CD4-positive, alpha-beta memory T cell (primary cell): ENCODE measurements at places on chromosomes 6 and 20.

DNA sequence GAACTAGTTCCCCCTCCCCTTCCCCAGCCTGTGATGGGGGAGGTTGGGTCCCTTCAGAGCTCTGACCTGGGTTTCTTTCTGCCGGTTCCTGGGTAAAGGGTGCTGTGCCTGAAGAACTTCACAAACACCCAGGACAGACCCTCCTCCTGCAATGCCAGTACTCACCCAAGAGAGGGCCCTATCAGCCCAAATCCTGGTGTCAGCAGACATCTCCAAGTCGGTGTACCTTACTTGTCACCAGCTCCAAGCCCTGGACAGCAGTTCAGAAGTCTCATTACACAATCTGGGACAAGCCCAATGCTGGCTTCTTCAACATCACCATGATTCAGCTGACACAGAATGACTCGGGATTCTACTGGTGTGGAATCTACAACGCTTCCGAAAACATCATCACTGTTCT is 467 bp downstream of the TREML4 start:
- no peak for DNase-seq

DNA sequence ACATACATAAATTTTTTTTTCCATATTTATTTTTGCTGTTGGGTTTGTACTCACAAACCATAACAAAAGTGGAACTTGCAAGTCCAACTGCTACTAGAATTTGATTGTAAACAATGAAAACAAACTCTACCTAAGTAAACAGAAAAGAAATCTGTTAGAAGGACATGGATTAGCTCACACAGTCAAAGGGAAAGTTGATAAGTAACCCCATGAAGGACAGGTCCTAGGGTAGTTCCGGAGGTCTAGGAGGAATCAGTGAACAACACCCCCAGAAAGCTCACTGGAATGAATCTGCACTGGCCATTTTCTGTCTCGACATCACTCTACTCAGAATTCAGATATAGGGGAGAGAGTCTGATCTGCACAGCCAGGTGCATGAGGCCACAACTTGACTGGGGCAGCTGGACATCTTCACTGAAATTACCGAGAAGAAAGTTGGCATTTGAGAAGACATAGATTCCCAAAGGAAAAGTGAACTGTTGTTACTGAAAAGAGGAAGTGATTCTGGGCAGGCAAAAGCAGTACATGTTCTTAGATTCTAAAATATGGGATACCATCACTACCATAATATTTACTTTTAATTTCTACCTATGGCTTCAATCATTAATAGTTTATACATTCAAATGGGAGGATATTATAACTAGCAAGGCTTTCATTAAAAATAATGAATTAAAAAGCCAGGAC is 76.4 kb downstream of the HMGN3 start:
- no peak for DNase-seq

GRCh38 chr6:105806486-105806920 is 279.6 kb upstream of the PRDM1 start:
- DNase-seq = no peak

GRCh38 chr20:25051386-25052155 is 6.4 kb downstream of the ACSS1 start:
- DNase-seq = no peak

DNA sequence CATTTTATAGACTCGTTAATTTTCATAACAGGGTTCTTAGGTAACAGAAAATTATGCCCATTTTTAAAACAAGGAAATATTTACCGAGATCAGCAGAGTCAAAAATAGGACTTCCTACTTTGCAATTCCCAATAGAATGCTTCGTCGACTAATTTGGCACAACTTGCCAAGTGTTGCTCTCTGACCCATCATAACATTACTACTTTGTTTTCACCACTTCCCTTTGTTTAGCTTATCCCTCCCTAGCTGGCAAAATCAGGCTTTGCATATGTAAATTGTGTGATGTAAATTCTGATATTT is 914 bp upstream of the RANBP9 start:
- DNase-seq = no peak

GRCh38 chr20:3786126-3786484 is 435 bp downstream of the CENPB start:
- DNase-seq = peak; percentile 34

DNA sequence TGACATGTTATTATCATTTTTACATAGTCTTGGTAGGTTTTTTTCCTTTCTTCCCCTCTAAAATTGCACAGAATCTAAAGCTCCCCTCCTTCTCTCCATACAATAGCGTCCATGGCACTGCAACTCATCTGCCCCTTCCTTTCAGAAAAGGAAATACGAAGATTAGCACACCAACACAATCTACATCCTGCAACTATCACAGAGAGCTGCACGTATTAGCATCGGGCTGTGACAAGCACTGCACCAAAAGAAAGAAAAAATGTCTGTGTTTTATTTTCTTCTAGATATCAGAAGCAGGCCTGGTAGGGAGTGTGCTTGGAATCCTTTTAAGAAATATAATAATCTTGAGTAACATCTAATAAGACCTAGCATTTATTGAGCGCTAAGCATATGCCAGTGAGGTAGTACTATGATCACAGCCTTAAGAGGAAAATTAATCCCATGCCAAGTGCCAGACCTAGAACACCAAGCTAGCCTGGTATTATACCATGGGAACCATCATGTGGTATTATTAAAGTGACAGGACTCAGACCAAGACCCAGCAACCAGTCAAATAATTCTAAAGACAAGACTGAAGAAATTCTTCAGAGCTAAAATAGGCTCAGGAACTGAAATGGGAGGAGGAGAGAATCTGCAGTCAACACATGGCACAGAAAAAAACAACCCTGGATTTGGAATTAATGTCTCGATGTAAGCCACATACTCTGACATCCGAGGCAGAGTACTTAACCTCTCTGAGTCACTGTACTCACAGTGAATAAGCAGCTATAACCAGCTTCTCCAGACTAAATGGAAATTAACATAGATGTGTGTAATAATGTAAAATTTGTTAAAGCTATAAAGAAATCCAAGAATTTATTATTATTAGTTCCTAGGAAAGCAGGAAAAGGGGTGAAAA is 124.3 kb downstream of the IPCEF1 start:
- no peak for DNase-seq

- DNase-seq = no peak
Observed at GRCh38 chr6:81456416-81456815, 296.1 kb downstream of the TENT5A start.

- DNase-seq = no peak
Observed at GRCh38 chr6:20771409-20771808, 237.2 kb downstream of the CDKAL1 start.

DNA sequence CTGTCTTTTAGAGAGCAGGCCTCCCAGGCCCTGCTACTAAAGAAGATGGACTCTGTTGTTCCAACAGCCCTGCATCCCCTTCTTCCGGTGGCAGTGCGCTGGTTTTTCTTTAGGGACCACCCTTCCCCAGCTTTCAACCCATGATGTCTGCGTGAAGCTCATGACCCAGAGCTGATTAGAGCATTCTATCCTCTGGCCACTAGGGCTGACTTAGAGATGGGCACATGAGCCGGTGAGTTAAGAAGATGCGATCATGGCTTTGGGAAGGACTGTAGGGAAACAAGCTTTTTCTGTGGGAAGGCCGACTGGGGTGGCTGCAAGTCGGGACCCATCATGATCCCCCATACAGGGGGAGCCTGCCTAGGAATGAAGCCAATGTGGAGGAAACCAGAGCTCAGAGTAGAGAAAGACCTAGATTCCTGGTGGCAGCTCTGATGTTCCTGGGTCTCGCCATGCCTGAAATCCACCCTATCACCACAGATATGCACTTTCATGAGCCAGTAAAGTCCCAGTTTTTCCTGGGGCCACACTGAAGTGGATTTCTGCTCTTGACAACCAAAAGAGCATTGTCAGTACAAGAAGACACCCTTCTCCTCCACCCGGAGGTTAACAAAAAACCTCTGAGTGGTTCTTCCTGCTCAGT is 29.1 kb upstream of the STX16 start:
- DNase-seq = no peak

DNA sequence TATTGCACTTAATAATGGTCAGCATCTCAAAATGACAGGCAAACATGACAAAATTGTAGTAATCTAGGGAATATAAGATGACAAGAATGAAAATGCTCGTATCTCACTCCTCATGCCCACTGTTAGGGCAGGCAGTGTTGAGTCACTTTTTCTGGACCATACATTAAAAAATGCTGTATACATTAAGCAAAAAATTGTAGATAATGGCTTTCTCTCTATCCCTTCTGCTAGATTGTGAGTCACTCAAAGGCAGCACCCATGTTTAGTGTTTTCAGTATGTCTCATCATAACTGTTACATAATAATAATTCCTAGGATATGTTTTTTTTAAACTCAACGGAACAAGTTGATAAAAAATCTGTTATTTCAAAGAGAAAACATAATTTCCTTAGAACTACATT is 199.3 kb downstream of the TENT5A start:
- no peak for DNase-seq

DNA sequence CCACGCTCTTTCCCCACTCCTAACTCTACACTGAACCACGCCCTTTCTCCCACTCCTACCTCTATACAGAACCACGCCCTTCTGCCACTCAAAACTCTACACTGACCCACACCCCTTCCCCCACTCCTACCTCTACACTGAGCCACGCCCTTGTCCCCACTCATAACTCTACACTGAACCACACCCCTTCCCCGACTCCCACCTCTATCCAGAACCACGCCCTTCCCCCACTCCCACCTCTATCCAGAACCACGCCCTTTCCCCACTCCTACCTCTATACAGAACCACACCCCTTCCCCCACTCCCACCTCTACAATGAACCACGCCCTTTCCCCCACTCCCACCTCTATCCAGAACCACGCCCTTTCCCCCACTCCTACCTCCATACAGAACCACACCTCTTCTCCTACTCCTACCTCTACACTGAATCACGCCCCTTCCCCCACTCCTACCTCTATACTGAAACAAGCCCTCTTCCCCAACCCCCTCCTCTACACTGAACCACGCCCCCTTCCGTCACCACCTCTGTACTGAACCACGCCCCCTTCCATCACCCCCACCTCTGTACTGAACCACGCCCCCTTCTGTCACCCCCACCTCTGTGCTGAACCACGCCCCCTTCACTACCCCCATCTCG is 10.1 kb downstream of the PXMP4 start:
- DNase-seq = no peak

- DNase-seq = no peak
Observed at GRCh38 chr6:13427316-13427715, 60.1 kb downstream of the GFOD1 start.
